AG10803 (cell line): ENCODE measurements at places on chromosomes 5 and 9.
A peak's percentile ranks its signal among the peaks of the same experiment; 100 is the strongest.

DNA sequence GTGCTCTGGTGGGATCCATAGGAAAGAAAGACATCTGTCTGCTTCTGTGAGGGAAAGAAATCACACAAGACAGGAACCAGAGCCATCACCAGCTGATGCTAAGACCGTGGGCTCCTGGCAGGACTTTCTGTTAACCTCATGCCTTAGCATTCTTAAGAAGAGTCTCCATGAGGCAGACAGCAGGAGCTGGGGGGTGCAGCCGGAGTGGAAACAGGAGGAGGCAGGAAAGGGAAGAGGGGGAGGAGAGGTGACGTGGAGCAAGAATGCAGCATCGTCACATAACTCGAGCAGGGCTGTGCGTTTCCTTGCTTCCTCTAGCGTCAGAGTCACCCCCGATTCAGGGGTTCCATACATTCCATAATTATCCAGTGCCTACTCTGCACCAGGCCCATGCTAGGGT is 53.6 kb downstream of the ERGIC1 start:
- peak; percentile 88 for DNase-seq

GRCh38 chr5:148697180-148697808 is 43.0 kb upstream of the HTR4 start:
- peak; percentile 42 for DNase-seq

- DNase-seq: peak; percentile 26
Measured at GRCh38 chr9:114592356-114592755, 4.8 kb downstream of the ATP6V1G1 start.

- DNase-seq: no peak
Measured at GRCh38 chr9:107706701-107707427, 217.3 kb upstream of the KLF4 start.

DNA sequence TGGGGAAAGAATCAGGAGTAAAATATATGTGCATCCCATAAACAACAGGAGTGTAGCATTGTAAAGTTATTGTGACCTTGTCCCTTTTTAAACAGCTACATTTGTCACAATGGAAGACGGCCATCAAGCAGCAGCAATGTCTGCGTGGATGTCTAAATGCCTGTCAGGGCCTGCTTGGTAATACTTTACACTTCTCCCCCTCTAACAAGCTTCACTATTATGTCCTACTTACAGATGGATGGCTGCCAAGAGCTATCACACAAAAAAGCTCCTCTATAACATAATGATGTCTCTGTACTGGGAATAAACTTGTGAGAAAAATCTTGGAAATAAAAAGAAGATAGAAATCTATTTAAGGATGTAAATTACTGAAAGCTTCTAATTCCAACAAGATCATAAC is 213.0 kb downstream of the FBXL17 start:
- DNase-seq: no peak

DNA sequence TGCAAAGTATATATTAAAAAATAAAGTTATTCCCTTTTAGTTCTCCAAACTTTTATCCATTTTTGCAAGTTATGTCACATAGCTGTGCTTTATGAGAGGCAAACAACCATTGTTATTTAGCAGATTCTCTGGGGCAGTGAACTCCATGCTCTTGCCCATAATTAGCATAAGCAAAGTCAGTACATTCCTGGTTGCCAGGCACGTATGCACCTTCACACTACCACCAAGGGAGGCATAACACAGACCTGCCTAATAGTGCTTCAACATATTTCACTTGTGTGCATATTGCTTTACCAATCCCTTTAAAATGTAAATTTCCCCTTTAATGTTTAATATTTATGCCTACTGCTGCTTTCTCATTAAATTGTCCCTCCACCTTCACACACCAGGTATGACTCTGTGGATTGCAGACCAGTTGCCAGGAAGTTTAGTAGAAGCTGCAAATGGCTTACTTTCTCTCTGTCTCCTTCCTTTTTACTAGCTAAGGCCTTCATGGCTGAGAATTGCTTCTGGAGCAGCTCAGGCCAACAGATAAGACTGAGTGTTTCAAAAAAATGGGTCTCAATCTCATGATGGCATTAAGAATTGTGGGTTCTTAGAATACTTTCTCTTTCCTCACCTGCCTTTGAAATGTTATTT is 388.2 kb downstream of the PRR16 start:
- no peak for DNase-seq
